SJSA1 (cell line): ENCODE measurements at places on chromosomes 6 and 20.

DNA sequence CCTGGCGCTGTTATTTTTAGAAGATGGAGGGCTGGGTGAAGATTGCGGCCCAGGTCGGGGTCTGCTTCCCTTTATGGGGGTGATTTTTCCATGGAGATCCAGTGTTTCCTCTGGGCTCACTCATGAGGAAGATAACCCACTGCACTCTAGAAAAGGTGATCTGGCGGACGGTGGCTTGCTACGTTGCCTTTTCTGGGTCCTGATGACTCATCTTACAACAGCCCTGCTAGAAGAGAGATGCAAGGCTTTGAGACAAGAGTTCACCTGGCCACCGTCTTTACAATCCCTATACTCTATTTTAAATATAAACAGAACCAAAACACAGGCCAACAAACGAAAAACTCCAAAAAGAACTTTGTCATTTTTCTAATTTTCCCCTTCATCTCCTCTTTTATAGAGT is 182.1 kb upstream of the EXOC2 start:
- DNase-seq = no peak

GRCh38 chr6:41939176-41939847 is 2.3 kb downstream of the CCND3 start:
- DNase-seq = no peak

GRCh38 chr20:35503841-35504561 is 25.5 kb downstream of the C20orf173 start:
- no peak for DNase-seq

DNA sequence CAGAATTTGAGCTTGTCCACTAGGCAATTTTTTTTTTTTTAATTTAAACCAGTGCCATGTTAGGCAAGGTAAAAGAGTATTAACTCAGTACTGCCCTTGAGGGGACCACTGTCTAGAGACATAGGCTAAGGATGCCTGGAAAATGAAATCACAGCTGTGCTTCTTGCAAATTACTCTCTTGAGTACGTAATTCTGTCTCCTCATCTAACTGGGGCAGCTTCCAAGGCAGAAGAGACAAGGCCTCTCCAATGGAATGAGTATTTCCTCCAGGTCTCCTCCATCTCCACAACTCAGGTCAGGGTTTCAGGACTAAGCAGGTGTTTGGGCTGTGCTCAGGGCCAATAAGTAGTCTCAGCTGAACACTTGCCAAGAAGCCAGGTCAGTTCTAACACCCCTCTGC is 33.8 kb upstream of the MRPS10 start:
- no peak for DNase-seq

DNA sequence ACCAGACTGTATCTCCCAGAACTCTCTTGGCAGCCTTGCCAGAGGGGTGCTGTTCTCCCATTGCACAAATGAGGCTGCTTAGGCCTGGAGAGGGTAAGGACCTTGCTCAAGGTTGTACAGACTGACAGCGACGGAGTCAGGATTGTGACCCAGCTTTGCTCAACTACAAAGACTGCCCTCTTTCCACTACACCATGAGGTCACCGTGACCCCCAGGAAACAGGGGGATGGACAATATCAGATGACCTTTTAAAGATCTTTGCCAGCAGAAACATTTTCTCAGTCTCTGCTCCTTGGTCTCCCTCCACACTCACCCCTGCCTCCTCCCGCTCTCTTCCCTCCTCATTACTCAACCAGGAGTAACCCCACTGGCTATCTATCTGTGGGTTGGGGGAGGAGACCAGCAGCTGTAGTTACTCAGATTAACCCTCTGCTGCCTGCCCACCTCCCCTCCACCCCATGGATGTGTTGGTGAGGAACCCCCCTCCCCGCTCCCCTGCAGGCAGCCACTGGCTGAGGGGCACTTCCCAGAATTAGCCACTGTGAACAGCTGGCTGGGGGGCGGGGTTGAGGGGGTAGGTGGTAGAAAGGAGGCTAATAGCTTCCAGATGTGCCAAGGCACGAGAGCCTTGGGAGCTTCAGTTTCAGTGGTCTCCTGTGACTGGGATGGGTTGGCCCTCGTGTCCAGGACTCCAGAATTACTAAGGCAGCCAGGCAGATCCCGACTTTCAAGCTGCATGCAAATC is 26.9 kb upstream of the MRPS18A start:
- no peak for DNase-seq

DNA sequence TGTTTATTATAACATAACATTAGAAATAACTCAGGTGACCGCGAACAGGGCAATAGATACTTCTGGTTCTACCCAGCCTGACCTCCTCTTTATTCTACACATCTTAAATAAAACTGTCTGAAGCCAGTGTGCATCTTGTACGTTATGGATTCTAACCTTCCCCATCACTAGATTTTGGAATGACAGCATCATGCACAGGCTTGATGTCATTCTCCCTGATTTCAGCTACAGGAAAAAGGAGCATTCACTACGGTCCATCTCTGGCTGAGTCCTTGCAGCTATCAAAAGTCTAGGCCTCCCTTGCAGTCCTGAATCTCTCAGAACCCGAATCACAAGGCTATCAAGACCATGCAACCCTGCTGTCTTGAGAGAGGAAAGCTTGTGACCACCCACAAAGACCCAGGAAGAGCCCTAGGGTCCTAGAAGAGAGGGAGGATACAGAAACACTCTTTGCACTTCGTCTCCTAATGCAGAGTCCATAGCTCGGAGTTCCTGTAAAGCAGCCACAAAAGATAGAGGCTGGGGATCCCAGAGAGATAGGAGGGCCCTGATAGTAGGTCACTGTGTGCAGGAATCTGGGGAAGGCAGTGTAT is 845 bp downstream of the HLA-DPA1 start:
- no peak for DNase-seq

DNA sequence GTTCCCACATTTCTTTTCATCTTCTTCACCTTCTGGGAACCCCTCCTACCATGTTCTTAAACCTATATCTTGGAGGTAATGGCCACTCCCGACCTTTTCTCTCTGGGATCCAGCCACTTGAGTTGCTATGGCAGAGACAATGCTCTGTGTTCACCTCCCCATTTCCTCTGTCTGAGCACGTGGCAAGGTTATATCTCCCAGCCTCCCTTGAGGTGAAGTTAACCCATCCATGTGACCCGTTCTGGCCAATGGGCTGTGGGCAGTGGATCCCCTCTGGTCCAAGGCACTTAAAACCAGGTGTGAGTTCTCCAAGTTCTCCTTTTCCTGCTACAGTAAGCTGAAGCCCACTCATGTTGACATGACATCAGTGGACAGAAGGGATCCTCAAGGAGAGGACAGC is 261.4 kb downstream of the LRFN2 start:
- DNase-seq = no peak

- DNase-seq = no peak
These were observed 14.2 kb upstream of the FAM162B start for GRCh38 chr6:116779573-116780164.

DNA sequence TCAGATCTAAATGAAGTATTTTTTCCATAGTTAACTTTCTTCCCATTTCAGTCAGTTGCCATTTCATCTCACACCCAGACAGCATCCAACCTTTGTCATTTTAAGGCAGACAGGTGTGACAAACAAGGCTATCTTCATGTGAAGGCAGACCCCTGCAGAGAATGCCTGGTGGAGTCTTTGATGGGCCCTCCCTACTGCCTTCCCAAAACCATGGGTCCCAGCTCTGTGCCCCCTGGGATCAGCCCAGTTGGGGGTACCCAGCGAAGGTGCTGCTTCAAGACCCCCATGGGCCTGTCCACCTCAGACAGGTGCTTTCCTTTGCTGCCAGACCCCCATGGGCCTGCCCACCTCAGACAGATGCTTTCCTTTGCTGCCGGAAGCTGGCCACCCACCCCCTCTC is 28.3 kb upstream of the ID1 start:
- no peak for DNase-seq

GRCh38 chr6:151160929-151161757 is 78.6 kb upstream of the AKAP12 start:
- no peak for DNase-seq

DNA sequence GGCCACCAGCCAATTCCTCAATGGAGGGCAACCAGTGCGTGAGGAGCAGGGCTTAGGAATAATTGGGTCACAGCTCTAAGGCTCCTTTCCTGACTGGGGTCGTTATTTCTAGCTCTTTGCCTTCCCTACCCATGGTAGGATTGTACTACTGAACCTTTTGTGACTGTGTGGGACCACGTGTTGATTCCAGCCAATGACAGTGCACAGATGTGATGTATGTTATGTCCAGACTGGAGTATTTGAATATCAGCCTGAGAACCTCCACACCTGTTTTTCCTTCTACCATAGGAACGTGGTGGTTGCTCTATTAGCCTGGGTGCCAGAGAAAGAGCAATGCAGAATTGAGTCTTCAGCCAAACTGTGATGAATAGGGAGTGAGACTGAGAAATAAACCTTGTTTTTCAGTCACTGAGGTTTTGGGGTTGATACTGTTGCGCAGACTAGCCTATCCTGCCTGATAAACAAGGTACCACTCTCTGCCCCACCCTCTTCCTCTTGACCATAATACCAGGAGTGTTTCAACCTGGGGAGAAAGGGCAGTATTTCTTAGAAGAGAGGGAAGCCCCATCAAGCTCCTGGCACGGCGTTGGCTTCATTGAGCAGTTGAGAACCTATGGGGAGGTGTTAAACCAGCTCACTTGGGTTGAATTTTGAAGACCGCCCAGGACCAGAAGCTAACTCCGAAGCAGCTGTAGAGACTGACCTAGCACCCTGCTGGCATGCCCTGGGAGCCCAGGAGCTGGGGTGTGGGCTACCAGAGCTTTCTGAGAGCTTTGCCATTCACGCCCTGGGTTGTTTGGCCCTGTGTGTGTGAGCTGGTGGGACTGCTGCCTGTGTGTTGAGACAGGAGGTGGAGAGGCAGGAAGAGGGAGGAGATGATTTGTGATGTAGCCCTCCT is 105.5 kb upstream of the BACH2 start:
- DNase-seq = no peak

DNA sequence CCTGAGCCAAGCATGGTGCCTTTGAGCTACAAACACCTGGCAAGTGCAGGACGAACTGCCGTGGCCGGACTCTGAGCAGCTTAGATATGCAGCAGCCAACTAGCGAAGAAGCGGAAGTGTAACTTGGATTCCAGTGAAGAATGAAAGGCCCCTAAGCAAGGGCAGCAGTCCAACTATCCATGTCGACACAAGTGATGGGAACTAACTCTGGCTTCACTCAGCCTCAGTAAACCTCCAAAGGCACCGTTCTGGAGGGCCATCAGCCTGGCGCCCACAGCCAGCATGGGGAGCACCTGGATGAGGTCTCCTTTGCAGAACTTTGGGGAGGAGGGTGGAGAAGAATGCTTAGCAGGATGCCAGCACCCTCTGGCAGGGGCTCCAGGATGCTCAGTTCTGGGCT is 78.4 kb upstream of the MLN start:
- DNase-seq = no peak

DNA sequence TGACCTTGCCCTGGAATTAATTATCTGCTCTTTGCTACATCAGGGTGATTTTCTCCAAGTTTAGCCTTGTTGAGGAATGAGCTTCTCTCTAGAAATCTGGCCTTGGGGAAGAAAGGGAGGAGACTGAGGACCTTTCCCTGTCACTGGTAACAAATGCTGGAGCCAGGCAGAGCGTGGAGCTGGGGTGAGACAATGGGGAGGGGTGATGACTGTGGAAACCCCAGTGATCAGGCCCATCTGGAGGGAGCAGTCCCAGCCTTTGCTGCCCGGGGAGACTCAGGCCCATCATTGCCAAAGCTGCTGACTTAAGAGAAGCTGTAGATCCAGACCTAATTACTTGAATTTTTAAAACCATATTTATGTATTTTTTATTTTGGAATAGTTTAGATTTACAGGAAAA is 31.3 kb downstream of the BCAS4 start:
- no peak for DNase-seq

DNA sequence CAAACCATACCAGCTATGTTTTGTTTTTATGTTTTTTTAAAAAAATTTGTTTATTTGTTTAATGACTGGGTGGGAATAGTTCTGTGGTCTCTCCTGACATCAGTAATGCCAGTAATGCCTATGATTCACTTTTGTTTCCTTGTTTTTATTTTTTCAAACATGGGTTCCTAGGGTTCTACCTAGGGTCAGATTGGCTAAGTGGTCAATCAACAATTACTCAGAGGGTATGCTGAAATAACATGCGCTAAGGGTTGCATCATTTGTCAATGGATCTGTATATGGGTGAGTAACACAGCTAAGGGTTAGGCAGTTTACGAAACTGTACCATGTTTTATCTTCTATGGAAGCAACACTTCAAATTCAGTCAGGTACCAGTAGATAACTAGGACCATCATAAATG is 583.8 kb upstream of the GJE1 start:
- DNase-seq = no peak
